ENCODE measurements at places on chromosomes 6 and 20.
A peak's percentile ranks its signal among the peaks of the same experiment; 100 is the strongest.

DNA sequence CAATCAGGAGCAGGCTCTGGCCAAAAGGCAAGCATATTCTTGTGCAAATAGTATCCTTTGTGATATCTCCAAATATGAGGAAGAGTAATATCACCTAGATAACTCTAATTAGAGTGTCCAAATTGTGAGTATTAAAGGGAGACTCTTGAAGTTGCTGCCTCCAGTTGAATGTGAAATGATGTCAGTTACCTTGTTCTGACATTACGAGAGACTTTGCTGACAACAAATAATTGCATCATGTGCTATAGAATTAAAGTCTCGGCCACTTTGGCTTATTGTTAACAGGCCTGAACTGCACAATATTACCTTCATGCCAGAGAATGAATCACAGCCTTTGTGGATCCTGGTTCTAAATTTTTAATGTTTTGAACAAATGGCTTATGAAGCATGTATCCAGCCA, 106.5 kb downstream of the AIG1 start:
- no peak for DNase-seq

DNA sequence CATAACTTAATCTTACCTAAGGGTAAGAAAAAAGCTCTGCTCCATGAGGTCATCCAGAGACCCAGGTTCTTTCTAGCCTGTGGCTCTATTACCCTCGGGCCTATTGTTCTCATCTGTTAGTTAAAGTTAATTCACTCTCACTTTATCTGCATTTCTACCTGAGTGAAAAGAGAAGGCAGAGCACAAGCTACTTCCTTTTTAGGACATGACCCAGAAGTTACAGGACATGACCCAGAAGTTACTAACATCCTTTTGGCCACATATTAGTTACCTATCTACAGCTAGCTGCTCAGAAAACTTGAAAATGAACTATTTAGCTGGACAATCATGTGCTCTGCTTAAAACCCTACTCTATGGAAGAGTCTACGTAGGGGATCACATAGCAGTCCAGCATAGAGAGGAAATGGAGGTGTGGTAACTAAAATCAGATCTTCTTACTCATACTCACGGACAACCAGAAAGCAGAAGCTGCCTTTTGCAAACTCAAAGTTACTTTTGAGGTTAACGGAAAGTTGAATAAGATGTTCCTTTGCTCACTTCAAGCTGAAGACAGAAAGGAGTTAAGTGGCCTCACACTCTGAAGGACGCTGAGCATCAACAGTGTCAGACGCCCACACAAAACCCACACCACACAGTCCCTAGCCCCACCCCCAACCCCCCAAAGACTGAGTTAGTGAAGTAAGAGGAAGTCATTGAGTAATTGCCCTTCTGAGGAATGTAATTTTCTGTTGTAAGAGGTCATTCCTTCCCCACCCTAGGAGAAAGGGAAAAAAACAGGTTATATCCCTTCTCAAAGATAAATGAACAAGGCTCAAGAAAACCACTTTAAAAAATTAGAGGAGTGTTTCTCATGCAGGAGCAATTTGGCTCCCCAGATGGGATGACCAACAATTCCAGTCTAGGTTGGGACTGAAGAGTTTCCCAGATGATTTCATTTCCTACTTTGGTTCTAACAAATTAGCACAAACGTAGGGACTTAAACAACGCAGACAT, 45.9 kb upstream of the TAB2 start:
- peak; percentile 70 for DNase-seq

DNA sequence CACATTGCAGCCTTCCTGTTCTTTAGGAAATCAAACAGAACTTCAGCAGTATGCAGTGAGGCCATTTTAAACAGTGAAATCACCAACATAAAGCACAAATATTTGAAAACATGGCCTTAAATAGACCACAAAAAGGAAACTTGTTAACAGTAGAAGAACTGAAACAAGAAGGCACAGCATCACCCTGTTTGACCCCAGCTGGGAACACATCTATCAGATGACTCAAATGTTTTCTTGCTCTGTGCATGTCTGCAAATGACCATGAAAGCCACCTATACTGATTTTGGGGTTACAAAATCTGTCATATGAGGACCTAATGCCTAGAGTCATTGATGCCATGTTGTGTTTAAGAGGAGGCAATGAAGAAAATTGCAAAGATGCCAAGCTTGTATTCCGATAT, 123.8 kb upstream of the ADGRF1 start:
- no peak for DNase-seq

DNA sequence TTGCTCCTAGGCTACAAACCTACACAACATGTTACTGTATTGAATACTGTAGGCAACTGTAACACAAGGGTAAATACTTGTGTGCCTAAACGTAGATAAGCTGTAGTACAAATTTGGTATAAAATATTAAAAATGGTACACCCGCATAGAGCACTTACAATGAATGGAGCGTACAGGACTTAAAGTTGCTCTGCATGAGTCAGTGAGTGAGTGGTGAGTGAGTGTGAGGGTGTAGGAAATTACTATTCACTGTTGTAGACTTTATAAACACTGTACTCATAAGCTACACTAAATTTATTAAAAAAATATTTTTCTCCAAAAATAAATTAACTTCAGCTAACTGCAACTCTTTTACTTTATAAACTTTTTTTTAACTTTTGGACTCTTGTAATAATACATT, 391.6 kb downstream of the ADGRB3 start:
- DNase-seq = no peak

GRCh38 chr6:43758617-43759050, 11.4 kb upstream of the VEGFA start:
- no peak for DNase-seq

- no peak for DNase-seq
These were observed 1.7 kb upstream of the EHMT2 start for GRCh38 chr6:31899215-31899614.

DNA sequence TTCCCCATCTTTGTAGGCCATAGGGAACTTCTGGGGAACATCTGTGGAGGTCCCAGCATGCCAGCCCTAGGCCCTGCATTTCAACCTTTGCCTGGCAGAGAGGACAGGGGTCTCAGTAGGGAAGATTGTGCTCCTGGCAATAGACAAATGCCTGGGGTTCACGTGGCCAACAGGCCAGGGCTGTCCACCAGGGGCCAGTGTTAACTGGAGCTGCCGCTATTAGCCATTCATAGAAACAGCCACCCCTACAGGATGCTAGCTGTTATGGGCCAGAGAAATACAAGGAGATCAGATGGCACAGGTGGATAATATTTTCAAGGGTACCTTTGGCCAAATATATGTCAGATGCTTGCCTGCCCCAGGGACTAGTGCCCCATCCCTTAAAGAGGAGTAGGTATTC, 932.9 kb downstream of the QKI start:
- DNase-seq = no peak

DNA sequence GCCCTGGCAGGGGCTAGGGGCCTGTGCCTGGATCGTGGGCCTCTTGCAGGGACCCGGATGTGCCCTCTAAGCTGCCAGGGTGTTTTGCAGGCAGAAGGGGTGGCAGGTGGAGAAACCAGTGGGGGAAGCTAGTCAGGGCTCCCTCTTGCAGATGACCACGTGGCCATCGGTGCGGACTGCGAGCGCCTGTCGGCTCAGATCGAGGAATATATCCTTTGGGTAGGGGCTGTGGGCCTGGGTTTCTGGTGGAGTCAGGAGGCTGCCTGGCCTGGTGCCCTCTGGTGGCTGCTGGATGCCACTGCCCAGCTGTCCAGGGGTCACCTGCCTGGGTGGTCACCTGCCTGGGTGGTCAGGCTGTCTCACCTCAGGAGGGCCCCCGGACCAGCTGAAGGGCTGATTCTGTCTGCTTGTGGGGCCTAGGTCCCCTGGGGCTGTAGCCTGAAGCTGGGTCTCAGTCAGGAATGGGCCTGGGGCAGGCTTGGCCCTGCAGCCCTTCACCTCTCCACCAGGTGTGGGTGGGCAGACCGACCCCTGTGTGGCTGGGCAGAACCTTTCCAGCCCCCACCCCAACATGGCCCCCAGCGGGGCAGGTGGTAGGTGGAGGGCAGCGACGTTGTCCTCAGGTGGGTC, 6.7 kb downstream of the TCEA2 start:
- DNase-seq = no peak

DNA sequence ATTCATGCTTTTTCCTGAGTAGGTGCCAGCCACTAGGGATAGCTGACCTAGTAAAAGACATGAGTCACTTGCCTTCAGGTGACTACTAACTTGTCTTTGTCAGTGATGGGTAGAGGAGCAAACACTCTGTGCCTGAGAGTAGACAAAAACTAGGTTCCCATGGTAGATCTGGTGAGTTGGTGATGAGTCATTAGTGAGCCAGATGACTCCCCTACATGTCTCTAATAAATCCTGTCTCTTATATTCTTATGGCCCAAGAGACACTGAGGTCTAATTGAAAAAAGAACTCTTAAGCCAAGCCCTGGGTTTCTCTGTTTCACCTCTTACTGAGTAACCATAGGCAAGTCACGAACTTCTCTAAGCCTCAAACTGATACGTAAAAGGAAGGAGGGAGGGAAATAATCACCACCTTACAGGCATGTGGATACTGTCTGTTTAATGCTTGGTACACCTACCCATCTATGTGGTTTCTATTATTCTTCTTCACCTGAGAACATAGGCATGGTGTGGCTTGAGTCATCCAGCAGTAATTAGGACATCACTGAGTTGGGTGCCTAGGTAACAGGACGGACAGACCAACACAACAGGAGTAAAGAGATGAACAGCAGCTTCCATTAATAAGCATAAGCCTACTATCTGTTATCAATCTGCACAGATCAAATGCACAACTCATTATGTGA, 20.3 kb downstream of the TTPAL start:
- no peak for DNase-seq

DNA sequence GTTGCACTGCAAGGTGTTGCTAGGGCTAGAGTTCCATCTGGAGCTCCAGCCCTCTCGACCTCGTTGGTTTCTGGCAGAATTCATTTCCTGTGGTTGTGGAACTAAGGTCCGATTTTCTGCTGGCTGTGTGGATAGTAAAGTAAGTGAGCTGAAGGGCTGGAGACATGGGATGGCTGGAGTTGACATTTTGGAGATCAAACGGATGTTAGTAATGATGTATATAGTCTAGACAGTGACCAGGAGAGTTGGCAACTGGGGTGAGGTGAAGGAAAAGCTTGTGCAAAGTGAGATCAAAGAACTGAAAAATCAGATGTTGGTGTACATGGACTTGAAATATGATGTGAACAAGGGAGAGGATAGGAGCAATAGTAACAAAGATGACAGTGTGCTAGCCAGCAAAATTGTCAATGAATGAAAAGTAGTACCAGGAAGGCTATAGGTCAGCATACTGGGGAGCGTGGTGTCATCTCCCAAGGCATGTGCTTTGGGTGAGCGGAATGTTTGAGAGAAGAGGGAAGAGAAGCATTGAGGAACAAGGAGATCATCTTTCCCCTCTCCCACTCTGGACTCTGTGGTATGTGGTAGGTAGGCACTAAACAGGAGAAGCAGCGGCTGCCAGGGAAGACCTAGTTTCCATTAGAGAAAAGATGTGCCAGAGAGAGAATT, 7.8 kb downstream of the QRSL1 start:
- no peak for DNase-seq

GRCh38 chr20:41135187-41135887, 2.0 kb upstream of the PLCG1 start:
- DNase-seq = peak; percentile 77

GRCh38 chr6:158033751-158034702, 52.4 kb downstream of the SYNJ2 start:
- no peak for DNase-seq

DNA sequence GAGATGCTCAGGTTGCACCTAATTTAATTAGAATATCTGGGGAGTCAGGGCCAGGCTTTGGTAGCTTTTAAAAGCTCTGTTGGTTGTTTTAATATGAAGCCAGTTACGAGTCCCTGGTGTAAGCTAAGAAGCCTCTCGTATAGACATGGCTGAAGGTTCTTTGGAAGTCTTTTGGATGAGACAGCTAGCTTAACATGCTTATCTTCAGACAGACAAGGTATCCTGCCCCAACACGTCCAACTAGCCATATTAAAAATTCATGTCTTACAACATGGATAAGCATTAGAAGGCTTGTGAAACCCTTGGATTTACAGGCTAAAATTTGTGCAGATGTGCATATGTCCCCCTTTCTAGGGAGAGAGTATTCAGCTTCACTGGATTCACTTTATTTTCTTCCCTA, 105.7 kb upstream of the KCNK16 start:
- DNase-seq = no peak

DNA sequence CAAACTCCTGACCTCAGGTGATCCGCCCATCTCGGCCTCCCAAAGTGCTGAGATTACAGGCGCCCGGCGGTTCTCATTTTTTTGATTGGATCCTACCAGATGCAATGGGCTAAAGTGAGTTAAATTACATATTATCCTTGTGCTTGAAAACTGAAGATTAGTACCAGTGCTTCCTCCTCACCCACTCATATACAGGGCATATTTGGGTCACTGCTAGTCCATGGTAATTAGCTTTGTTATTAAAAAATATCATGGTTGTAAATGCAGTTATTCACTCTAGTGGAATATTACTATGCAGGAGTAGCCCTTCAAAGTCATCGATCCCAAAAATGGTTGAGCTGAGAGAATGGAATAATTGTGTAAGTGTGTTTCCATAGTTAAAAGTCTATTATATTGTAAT, 26.5 kb downstream of the ZNF292 start:
- DNase-seq = no peak

- no peak for DNase-seq
These were observed 17.0 kb downstream of the ADGRB3 start for GRCh38 chr6:68652117-68652536.

DNA sequence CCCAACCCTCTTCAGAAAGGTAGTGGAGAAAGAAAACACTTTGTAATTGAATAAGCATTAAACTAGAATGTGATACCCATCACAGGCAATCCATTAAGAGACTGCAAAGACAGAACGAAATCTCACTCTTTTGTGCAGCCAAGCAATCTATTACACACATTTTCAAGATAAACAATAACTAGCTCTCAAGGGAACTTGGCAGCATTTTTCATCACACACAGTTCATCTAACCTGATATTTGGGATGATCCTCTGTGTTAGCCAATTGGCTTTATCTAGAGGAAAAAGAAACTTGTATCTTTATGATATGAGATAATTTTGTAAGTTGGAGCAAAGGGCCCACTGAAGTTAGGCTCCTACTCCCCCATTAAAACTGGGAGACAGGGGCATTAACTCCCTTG, 1.5 kb upstream of the GZF1 start:
- DNase-seq = no peak

GRCh38 chr20:3218307-3218988, 9.2 kb downstream of the ITPA start:
- peak; percentile 97 for DNase-seq

DNA sequence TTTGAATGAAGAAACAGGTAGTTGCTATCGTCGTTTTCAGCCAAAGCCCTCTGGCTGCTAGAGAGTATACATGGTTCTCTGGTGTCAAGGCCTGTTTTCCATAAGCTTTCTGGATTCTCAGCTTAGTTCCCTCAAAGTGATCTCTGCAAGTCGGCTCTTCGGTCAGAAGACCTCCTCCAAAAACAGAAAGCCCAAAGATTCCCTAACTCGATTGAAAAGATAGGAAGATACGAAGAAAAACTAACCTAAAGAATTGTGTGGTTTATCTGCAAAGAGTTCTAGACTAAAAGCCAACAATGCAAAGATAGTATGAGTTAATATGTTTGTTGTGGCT, 545 bp upstream of the ASCC3 start:
- DNase-seq = no peak

GRCh38 chr20:31838646-31839292, 6.6 kb downstream of the FOXS1 start:
- no peak for DNase-seq

- no peak for DNase-seq
These were observed 70.9 kb upstream of the QKI start for GRCh38 chr6:163343609-163344008.

GRCh38 chr6:124676033-124676432, 286.2 kb upstream of the RNF217 start:
- DNase-seq = no peak

Data from activated CD8-positive, alpha-beta memory T cell treated with anti-CD3 and anti-CD28 coated beads, Interleukin-2, amount 50 U/mL, for 48 hours (primary cell).